GM12891 (cell line): ENCODE measurements at places on chromosomes 16 and 17.

DNA sequence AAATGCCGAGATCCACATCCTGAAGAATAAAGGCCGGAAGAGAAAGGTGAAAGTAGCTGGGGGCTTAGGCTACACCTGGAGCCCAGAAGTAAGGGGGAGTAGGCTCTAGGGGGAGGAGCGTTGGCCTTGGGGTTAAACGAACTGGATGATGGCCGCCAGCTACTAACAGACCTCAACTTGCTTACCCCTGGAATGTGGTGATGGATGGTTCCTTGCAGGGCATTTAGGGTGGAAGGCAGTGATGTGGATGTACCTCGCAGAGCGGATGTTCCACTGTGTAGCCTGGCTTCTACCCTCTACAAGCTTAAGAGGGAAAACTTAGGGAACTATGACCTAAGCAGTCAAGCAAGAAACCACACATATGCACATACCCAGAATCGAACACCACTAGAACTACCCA lies 2.3 kb upstream of the MAZ start:
- DNase-seq = no peak

- DNase-seq = no peak
Observed at GRCh38 chr16:12878973-12879372, 22.4 kb upstream of the SHISA9 start.

DNA sequence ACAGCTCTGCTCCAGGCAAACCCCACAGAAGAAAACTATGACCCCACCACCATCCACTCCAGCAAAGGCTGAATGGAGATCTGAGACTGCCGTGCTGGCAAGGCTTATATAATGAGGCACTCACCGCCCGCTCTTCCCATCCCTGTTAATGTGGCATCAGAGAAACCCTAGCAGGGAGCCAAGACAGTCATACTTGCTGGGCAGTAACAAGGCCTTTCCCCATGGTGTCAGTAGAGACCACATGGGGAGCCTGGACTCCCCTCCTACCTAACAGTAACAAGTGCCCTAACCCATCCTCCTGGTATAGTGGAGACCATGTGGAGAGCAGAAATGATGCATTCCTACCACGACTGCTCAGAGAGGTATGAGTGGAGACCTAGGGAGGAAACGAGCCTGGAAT lies 235.2 kb downstream of the C16orf78 start:
- no peak for DNase-seq

DNA sequence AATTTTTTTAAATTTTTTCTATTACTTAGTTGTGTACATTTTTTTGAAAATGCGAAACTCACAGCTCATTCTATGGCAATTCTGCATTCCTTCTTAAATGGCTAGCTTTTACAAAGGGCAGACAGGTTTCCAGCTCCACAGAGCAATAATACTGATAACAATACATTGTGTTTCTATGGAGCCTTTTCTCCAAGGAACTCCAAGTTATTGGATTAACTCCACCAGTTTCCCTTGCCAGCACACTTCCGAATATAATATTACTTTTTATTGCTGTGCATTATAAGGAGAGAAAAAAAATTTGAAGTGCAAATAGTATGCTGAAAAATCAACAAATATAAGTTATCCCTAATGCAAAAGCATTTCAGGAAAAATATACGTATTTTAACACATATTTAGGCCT lies 127.5 kb upstream of the PSMD7 start:
- DNase-seq = no peak

DNA sequence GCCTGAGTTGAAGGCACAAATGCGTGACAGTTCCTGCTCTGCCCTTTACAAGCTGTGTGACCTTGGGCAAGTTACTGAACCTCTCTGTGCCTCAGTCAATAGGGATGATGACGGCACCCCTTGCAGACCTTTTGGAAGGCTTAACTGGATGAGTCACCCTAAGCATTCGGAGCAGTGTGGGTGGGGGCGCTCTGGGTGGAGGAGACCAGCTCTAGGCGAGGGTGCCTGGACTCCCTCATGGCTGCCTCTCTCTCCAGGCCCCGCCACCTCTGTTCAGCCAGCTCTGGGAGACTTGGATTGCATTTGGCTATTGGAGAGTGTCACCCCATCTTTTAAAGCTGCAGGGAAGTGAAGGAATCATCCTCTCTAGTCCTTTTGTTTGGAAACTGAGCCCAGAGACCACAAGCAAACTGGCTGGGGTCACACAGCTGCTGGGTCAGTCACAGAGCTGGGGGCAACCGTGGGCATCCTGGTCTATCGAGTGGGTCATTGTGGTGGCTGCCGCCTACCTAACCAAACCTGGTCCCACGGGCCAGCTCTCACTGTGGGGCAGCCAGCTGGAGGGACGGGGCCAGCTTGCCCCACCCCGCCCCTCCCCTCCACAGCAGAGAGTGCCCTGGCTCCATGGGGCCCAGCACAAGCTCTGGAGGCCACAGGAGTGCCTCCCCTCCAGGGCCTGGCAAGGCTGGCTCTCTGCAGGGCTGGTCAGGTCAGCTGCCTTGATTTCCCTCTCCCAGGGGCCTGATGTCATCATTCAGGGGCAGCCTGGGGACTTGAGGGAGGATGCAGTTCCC lies 20.2 kb upstream of the GSE1 start:
- no peak for DNase-seq
